Neural progenitor cell (in vitro differentiated cells): ENCODE measurements at places on chromosomes 1 and 21. TPM values are rescaled to one million over a fixed set of nuclear protein-coding genes. Genes with fewer than 3 reads are reported as not detected.
A peak's percentile ranks its signal among the peaks of the same experiment; 100 is the strongest.

GRCh38 chr1:29406814-29407213 lies 170.5 kb downstream of the PTPRU start:
- H3K4me3 ChIP-seq = no peak overlapping the region
- no peak overlapping the region for H3K27ac ChIP-seq
- no peaks in the 10 kb centered on the region for H3K36me3 ChIP-seq

GRCh38 chr1:172826096-172826741 lies 167.3 kb downstream of the FASLG start:
- H3K27ac ChIP-seq = no peak overlapping the region
- DNase-seq = peak; percentile 39
- no peaks in the 10 kb centered on the region for H3K36me3 ChIP-seq
- no peaks in the 10 kb centered on the region for H3K27me3 ChIP-seq
- H3K4me3 ChIP-seq = no peak overlapping the region

The PALMD gene
- not detected in 2 replicates for total RNA-seq

DNA sequence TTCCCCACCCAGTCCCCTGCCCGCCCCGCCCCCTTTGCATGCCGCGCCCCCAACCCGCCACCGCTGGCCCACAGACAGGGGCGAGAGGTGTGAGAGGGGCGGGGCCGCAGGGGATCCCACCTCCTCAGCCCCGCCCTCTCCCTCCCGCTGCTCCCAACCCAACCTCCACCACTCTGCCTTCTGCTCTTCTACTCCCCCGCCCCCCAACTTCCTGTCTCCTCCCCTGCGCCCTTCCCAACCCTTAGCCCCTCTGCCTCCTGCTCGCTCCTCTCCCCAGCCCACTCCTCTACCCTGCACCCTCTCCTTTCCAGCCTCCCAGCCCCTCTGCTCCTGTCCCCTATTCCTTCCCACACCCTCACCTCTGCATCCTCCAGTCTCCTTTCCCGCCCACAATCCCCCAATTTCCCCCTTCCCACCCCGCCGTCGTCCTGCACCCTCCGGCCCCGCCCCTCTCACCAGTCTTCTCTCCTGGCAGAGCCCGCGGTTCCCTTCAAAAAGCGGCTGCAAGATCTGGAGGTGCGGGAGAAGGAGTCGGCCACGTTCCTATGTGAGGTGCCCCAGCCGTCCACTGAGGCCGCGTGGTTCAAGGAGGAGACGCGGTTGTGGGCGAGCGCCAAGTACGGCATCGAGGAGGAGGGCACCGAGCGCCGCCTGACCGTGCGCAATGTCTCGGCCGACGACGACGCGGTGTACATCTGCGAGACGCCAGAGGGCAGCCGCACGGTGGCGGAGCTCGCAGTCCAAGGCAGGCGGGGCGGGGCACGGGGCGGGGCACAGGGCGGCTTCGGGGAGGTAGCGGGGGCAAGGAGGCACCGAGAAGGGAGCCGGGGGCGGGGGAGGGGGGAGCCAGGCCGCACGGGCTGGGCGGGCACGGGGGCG lies 5.4 kb downstream of the OBSCN start:
- H3K4me1 ChIP-seq = peaks cover 3% of the 10 kb centered on the region
- no peak overlapping the region for H3K27ac ChIP-seq
- no peaks in the 10 kb centered on the region for H3K36me3 ChIP-seq
- DNase-seq = peak; percentile 94
- H3K27me3 ChIP-seq = peaks cover 13% of the 10 kb centered on the region
- peak overlapping the region; percentile 62 for H3K4me3 ChIP-seq

GRCh38 chr1:201489643-201490261 lies 17.2 kb downstream of the CSRP1 start:
- peaks cover 13% of the 10 kb centered on the region for H3K4me1 ChIP-seq
- no peak overlapping the region for H3K4me3 ChIP-seq
- DNase-seq = no peak
- H3K27ac ChIP-seq = no peak overlapping the region

The HMGCS2 gene
- not detected in 2 replicates for total RNA-seq

DNA sequence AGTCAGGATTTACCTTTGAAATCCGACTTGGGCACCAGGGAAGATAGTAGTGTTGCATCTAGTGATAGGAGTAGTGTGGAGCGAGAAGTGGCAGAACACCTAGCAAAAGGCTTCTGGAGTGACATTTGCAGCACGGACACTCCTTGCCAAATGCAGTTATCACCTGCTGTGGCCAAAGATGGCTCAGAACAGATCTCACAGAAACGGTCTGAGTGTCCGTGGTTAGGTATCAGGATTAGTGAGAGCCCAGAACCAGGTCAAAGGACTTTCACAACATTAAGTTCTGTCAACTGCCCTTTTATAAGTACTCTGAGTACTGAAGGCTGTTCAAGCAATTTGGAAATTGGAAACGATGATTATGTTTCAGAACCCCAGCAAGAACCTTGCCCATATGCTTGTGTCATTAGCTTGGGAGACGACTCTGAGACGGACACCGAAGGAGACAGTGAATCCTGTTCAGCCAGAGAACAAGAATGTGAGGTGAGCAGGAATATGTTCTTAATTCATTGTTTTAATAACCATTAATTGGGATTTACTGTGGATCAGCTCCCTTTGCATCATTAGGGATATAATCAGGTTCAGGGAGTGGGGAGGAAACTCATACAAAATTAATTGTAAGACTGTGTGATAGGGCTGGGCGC lies 28.3 kb downstream of the BACH1 start:
- no peaks in the 10 kb centered on the region for H3K27me3 ChIP-seq
- H3K36me3 ChIP-seq = no peaks in the 10 kb centered on the region

DNA sequence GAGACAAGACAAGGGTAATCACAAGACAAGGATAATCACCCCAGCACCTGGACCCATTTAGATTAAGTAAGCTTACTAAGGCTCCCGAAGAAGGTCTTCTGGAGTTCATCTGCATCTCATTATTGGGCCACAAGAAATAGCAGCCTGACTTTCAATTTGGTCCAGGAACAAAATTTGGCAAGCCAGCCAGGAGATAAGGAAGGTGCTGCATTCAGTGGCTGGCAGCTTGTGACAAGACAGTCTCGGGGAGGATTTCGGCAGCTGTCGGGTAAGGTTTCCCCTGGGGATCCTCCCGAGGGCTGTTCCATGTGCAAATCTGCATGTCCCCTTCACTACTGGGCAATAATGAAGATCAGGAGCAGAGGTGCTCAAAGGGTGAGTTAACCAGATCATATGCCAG lies 195.2 kb downstream of the FCRL5 start:
- no peak for DNase-seq
- H3K4me3 ChIP-seq = no peak overlapping the region
- no peaks in the 10 kb centered on the region for H3K27me3 ChIP-seq
- no peaks in the 10 kb centered on the region for H3K4me1 ChIP-seq

The PLPPR5 gene
- 0.19 and 0.56 TPM in 2 replicates for total RNA-seq

GRCh38 chr1:116335850-116336624 lies 37.0 kb upstream of the ATP1A1 start:
- H3K4me3 ChIP-seq = no peak overlapping the region
- H3K4me1 ChIP-seq = no peaks in the 10 kb centered on the region
- no peak overlapping the region for H3K27ac ChIP-seq
- no peaks in the 10 kb centered on the region for H3K27me3 ChIP-seq
- H3K36me3 ChIP-seq = no peaks in the 10 kb centered on the region
- DNase-seq = no peak
